Stimulated activated CD8-positive, alpha-beta memory T cell treated with anti-CD3 and anti-CD28 coated beads, Interleukin-7, amount 100 ng/mL, for 1 hour (primary cell): ENCODE measurements at places on chromosomes 6 and 20.

GRCh38 chr6:34094474-34095135 lies 51.3 kb downstream of the GRM4 start:
- DNase-seq: no peak

DNA sequence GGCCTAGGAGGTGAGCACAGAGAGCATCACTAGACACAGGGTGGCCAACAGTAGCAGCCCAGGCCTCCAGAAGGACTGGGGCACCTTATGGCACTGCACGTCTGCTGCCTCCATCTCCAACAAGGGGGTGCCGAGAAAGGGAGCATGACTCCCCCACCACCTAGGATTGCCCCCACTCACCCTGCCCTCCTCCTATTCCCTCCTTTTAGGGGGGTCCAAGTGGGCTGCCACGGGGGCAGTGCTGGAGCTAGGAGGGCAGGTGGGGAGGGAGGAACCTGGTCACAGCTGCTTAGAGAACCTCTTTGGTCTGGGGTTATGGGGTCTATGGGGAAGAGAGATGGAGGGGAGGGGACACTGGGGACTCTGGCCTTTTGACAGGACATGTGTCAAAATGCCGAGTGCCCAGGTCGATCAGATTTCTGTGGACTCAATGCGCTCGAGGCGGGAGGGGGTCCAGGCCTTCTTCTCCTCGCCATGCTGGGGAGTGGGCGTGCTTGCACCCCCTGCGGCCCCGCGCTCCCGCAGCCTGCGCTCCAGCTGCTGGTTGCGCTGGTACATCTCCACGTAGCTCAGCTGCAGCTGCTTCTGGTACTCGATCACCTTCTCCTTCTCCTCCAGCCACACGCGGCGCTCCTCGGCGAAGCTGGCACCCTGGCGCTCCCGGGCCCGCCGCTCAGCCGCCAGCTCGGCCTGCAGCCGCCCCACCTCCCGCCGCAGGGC lies 4.5 kb upstream of the FASTKD5 start:
- no peak for DNase-seq

DNA sequence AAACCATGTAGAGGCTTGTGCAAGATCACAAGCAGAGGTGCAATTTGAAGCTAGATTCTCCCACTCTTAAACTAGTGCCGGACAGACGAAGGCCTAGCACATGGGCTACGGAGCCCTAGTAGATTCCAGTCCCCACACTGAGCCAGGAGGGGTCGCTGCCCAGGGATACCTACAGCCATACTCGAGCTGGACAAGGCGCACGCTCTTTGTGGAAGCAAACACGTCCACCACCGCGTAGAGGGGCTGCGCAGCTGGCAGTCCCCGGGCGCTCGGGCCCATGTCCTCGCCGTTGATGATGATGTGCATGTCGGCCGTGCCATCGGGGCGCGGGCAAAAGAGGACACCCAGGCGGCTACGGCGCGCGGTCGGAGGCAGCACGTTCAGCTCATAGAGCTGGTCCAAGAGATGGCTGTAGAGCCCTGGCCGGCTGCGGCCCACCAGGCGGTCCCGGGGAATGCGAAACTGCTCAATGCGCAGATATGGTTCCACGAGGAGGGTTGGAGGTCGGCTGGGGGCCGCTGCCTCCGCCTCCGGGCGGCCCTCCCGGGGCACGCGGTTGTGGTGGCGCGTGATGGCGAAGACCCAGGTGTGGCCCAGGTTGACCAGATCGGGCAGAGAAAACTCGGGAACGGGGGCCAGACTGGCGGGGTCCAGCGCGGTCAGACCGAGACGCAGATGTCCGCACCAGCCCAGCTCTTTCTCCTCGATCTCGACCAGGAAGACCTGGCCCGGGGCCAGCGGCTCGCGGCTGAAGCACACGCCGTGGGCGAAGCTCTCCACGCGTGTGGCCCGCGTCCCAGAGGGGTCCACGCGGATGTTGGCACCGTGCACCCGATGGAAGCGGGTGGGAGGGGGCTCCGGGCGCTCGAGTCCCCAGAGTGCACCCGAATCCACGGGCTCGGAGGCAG lies 677 bp downstream of the NEURL2 start:
- DNase-seq: no peak

GRCh38 chr20:4726710-4727397 lies 5.1 kb downstream of the PRND start:
- DNase-seq: no peak

DNA sequence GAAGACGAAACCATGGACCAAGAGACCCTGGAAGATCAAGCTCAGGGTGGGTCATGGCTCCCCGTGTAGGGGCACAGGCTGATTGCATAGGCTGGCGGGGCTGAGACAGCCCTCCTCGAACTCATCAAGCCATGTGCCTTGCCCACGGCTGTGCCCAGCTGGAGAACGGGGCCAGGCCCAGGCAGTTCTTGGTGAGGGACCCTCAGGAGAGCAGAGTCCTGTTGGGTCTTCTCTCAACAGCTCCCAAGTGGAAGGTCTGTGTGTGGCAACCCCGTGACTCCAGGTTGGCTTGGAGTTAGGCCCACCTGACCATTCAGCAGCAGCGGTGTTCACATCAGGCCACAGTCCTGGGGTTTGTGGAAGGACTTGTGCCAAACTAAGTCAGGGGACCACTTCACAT lies 276.5 kb downstream of the QKI start:
- DNase-seq: no peak

GRCh38 chr20:49851231-49851705 lies 38.6 kb downstream of the SLC9A8 start:
- DNase-seq: no peak

DNA sequence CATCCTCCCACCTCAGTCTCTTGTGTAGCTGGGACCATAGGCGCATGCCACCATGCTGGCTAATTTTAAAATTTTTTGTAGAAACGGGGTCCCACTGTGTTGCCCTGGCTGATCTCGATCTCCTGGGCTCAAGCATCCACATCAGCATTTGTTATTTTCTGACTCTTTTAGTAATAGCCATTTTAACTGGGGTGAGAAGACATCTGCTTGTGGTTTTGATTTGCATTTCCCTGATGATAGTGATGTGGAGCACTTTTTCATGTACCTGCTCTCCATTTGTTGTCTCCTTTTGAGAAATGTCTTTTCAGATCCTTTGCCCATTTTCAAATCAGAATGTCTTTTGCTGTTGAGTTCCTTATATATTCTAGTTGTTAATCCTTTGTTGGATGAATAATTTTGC lies 22.2 kb upstream of the TULP4 start:
- DNase-seq: no peak

DNA sequence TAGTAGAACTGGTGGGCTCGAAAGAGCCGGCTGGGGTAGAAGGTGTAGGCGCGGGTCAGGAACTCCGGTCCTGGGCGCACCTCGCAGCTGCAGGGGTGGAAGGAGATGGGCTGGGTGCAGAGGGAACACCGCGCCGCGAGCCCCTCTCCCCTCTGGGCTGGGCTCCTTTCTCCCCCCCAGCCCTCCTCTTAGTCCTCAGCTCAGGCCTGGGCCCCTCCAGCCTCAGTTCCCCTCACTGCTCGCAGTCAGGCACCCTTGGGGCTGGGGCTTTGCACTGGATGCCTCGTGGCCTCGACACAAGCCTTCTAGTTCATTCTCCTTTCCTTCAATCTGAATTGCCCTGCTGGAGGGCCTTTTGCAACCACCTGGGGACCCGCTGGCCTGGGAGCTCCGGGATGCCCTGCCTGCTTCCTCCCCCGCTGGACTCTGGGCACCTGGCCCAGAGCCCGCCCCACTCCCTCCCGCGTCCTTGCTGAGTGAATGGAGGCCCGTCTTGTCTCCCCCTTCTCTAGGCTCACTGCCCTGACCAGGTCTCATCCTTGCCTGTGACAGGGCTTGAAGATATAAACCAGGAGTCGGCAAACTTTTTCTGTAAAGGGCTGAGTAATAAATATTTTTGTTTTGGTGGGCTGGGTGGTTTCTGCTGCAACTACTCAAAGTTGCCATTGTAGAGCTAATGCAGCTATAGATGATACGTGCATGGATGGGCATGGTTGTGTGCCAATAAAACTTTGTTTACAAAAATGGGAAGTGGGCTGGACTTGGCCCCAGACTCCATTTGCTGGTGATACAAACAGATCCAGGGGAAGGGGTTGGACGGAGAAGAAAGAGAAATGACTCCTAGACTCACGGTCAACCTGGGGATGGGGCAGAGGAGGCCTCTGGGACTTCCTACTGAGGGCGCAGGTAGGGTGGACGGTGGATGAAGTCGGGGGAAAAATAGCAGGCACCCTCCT lies 47.3 kb downstream of the APCDD1L start:
- no peak for DNase-seq

DNA sequence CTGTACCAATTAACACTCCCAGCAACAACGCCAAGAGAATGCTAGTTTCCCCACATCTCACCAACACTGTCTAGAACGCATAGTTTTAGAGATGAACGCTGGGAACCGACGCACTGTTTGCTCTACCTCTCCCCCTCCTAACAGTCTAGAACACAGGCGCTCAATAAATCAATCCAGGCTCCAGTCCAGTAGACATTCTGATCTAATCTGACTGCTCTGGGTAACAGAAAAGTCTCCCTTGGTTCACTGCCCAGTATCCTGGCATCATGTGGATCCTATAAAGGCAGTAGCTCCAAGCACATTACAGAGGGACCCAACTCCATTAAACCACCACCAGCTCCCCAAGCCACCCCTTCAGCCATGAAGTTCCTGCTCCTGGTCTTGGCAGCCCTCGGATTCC lies at the start of gene DEFB132:
Gene DEFB132, plus strand, starts transcription at position 306 of the 400 bp plus-strand sequence. Its CDS starts 55 bp downstream, at position 361.
- no peak for DNase-seq

GRCh38 chr20:55935448-55936208 lies 69.7 kb downstream of the CBLN4 start:
- DNase-seq: no peak

- no peak for DNase-seq
Observed at GRCh38 chr6:33426590-33427511, 7.0 kb downstream of the SYNGAP1 start.

DNA sequence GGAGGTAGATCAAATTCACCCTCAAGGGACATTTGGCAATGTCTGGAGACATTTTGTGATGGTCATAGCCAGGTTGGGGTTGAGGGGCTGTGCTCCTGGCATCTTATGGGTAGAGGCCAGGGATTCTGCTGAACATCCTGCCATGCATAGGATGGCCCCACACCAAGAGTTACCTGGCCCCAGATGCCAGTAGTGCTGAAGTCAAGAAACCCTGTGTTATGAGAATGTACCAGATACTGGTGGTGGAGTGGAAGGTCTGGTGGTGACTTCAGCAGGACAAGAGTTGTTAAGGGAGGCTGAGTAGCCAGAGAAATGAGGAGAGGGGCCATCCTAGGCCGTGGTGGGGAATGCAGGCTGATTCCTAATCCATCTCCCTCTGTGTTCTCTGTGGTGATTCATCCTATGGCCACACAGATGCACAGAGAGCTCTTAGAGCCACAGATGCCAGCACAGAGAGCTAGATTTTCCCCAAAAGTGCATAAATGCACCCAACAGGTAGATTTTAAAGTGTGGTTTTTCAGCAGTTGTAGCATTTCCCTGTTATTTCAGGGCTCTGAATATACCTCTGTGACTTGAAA lies 43.6 kb downstream of the CDYL start:
- DNase-seq: no peak

GRCh38 chr20:17688965-17689364 lies 6.9 kb upstream of the RRBP1 start:
- DNase-seq: no peak

GRCh38 chr6:30844118-30844535 lies 40.2 kb upstream of the DDR1 start:
- DNase-seq: no peak

GRCh38 chr6:121770943-121771342 lies 335.5 kb downstream of the GJA1 start:
- no peak for DNase-seq

DNA sequence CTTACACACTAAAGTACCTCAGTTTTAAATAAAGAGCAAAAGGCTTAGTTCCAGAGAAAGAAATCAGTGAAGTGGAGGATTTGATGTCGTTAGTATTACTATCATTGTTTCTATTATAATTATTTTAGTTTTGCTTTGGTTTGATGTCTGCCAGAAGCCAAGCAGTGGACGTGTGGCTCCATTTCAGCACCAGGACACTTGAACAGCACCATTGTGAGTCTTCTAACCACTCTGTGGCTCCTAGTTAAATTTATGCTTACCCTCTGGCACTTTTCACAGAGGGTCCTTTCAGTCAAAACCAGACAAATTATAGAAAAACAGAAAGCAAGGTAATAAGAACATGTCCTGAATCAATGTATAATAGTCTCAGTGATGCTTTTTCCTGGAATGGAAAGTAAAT lies 3.4 kb downstream of the COL9A1 start:
- no peak for DNase-seq

DNA sequence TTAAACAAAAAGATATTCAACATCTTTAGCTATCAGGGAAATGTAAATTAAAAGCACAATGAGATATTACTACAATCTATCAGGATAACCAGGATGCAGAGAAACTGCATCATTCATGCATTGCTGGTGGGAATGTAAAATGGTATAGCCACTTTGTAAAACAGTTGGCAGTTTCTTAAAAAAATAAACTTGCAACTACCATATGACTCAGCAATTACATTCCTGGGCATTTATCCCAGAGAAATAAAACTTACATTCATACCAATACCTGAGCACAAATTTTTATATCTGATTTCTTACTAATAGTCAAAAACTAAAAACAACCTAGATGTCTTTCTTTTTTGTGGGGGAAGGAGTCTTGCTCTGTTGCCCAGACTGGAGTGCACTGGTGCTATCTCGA lies 190.3 kb upstream of the TAB2 start:
- DNase-seq: no peak

GRCh38 chr6:98808541-98809210 lies 25.7 kb upstream of the POU3F2 start:
- no peak for DNase-seq

DNA sequence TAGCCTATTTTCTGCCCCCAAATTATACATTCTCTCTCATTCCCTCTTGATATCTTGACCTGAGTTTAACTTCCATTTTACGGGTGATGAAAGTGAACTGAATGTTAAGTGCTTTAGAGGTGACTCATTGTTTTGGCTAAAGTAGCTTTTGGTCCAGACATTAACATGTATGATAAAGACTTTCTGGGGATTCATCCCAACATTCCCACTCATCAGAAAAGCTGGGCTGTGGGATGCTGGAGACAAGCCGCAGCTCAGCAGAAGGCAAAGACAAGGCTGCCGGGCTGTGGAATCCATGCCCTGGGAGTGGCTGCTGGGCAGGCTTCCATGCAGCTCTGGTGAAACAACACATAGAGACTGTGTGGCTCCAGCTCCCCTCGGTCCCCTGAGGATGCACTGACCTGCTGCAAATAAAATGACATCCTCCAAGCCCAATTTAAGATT lies 89.9 kb upstream of the SYNDIG1 start:
- no peak for DNase-seq

DNA sequence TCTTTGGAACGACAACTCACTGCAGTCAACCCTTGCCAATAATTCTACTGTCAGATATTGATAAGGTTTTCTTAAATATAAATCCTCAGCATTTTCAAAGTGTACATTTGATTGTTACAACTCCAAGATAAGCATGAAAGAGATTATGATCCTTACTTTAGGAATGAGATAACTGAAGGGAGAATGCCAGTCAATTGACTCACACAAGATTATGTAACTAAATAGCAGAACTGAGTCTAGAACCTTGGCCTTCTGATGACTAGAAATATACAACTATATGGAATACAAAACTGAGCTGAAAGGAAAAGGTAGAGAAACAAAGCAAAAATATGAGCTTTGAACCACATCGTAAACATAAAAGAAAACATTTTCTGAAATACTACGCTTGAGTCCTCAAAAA lies 26.9 kb upstream of the STXBP5 start:
- DNase-seq: no peak
